Mesendoderm (in vitro differentiated cells): ENCODE measurements at places on chromosomes 4 and X.

GRCh38 chrX:132776486-132777210, 181.8 kb downstream of the HS6ST2 start:
- no peak overlapping the region for H3K27ac ChIP-seq
- DNase-seq, result no peak
- no peaks in the 10 kb centered on the region for H3K4me1 ChIP-seq
- no peaks in the 10 kb centered on the region for H3K36me3 ChIP-seq

GRCh38 chrX:8083286-8083685, 87.8 kb downstream of the VCX2 start:
- H3K27ac ChIP-seq, result no peak overlapping the region
- no peaks in the 10 kb centered on the region for H3K27me3 ChIP-seq
- H3K36me3 ChIP-seq, result no peaks in the 10 kb centered on the region
- H3K4me1 ChIP-seq, result no peaks in the 10 kb centered on the region
- H3K4me3 ChIP-seq, result no peak overlapping the region

- no peak for DNase-seq
- no peaks in the 10 kb centered on the region for H3K27me3 ChIP-seq
- no peaks in the 10 kb centered on the region for H3K4me1 ChIP-seq
- no peak overlapping the region for H3K4me3 ChIP-seq
- H3K27ac ChIP-seq, result no peak overlapping the region
- H3K36me3 ChIP-seq, result no peaks in the 10 kb centered on the region
Measured at GRCh38 chr4:6621556-6621927, 18.9 kb upstream of the MRFAP1 start.

DNA sequence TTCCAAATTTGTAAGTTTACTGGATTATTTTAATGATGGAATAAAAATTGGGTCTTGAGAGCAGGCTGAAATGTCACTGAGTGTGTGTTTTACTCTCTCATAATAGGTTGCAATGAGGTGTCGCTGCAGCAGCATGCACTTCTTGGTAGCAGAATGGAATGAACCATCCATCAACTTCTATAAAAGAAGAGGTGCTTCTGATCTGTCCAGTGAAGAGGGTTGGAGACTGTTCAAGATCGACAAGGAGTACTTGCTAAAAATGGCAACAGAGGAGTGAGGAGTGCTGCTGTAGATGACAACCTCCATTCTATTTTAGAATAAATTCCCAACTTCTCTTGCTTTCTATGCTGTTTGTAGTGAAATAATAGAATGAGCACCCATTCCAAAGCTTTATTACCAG, 2.6 kb downstream of the SAT1 start:
- H3K27ac ChIP-seq, result no peak overlapping the region
- H3K36me3 ChIP-seq, result no peaks in the 10 kb centered on the region
- no peaks in the 10 kb centered on the region for H3K4me1 ChIP-seq
- no peaks in the 10 kb centered on the region for H3K27me3 ChIP-seq
- no peak overlapping the region for H3K4me3 ChIP-seq
- DNase-seq, result no peak

DNA sequence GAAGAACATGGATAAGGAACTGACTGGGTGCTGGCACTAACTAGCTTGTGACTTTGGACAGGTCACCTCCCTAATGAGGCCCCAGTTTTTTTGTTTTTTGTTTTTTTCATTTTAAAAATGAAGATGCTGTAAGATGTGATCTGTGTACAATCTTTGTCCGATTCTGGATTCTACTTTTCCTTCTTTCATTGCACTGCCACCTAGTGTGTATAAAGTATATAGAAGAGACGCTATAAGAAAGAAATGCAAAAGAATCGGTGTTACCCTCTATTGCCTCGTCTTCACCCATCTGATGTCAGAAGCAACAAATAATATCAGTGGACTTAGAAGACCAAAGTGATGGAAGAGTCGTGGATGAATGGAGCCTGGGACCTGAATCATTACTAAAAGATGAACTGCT, 58.6 kb upstream of the P2RY10 start:
- no peaks in the 10 kb centered on the region for H3K36me3 ChIP-seq
- peak; percentile 7 for DNase-seq
- no peaks in the 10 kb centered on the region for H3K4me1 ChIP-seq
- no peak overlapping the region for H3K27ac ChIP-seq
- no peak overlapping the region for H3K4me3 ChIP-seq

DNA sequence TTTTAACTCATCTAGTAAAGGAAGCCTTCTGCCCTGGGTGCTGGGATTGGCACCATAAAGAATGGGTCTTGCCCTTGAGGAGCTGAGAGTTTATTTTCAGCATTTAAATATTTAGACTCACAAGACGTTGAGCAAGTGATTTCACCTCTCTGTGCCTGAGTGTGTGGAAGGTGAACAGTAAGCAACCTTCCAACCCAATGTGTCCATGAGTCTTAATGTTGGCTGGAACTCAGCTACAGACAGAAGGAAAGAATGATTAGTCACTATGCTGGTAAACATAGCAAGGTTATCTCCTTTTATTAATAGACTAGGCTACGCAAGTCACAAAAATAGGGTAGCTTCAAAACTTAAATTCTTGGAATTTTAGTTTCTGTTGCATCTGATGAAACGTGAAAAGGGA, 277.4 kb upstream of the GATB start:
- DNase-seq, result no peak
- no peak overlapping the region for H3K27ac ChIP-seq
- H3K36me3 ChIP-seq, result no peaks in the 10 kb centered on the region
- no peaks in the 10 kb centered on the region for H3K27me3 ChIP-seq
- H3K4me1 ChIP-seq, result no peaks in the 10 kb centered on the region

DNA sequence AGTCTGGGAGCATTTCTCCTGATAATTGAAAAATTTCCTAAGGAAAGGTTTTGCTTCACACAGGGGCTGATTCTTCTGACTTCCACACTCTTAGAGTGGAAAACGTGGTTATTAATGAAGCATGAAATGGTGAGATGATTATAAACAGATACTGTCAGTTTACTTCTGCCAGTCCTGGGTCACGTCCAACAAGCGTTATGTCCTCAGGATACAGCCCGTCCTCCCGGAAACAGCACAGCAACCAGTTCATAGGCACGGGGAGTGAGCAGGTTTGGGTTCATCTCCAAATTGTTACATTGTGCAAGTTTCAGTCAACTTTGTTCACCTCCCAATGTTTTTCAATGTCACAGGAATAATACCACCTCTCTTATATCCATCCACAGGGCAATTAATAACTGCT, 98.8 kb downstream of the NPNT start:
- H3K4me3 ChIP-seq, result no peak overlapping the region
- no peaks in the 10 kb centered on the region for H3K4me1 ChIP-seq
- no peaks in the 10 kb centered on the region for H3K27me3 ChIP-seq
- no peaks in the 10 kb centered on the region for H3K36me3 ChIP-seq

DNA sequence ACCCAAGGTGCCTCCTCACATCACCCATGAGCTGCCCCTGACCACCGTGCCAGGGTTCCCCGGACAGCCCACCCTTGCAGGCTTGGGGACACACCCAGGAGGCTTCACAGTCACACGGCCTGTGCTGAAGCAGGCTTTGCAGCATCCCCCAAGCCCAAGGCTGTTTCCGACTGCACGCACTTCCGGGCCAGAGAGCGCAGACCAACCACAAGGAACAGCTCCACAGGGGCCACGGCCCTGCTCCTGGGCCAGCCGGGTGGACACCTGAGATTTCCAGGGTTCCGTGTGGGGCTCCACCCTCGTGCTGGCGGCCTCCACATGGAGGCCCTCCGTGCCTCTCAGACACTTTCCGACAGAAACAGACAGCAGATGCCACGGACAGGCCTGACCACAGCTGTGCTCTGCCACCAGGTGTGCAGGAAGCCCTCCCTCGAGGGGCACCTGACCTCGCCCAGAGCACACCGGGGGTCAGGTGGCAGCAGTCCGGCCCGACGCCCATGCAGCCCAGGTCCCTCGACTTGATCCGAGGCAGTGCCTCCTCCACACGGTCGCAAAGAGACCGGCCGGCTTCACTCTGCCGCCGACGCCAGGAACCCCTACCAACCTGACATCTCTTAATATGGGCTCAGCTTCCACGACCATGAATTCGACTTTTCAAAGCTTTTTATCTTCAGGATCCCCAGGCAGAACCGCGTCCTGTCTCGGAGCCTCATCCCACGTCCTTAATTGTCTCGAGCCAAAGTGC, 8.0 kb downstream of the CTBP1 start:
- H3K4me1 ChIP-seq, result no peaks in the 10 kb centered on the region
- H3K36me3 ChIP-seq, result peaks cover 3% of the 10 kb centered on the region
- H3K27ac ChIP-seq, result no peak overlapping the region
- no peaks in the 10 kb centered on the region for H3K27me3 ChIP-seq
- H3K4me3 ChIP-seq, result no peak overlapping the region

GRCh38 chr4:108166441-108167315, 2.1 kb downstream of the LEF1 start:
- no peaks in the 10 kb centered on the region for H3K36me3 ChIP-seq
- peaks cover 4% of the 10 kb centered on the region for H3K4me1 ChIP-seq
- no peak overlapping the region for H3K27ac ChIP-seq
- peak; percentile 88 for DNase-seq
- H3K4me3 ChIP-seq, result peak overlapping the region; percentile 63
- peaks cover 10% of the 10 kb centered on the region for H3K27me3 ChIP-seq

DNA sequence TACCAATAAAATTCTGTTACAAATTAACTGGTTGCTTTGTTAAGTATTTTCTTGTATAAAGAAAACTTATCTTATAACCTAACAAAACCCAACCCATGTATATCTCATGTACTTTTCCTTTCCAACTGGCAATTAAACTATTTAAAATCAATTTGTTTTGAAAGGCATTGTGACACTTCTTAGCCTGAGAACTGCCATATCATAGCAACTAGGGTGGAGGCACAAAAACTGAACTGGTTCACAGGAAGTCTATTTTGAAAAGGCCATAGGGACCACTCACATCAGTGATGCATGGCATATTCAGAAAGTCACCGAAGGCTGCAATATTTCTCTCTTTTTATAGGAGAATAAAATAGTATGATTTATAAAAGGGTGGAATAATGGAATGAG, 40.5 kb upstream of the ARSJ start:
- no peaks in the 10 kb centered on the region for H3K36me3 ChIP-seq
- H3K4me3 ChIP-seq, result no peak overlapping the region
- H3K4me1 ChIP-seq, result no peaks in the 10 kb centered on the region
- H3K27ac ChIP-seq, result no peak overlapping the region
- H3K27me3 ChIP-seq, result no peaks in the 10 kb centered on the region
- DNase-seq, result no peak

- DNase-seq, result no peak
- H3K27me3 ChIP-seq, result no peaks in the 10 kb centered on the region
- H3K4me1 ChIP-seq, result no peaks in the 10 kb centered on the region
- H3K4me3 ChIP-seq, result no peak overlapping the region
- no peaks in the 10 kb centered on the region for H3K36me3 ChIP-seq
Measured at GRCh38 chr4:7444731-7445130, 10.0 kb upstream of the PSAPL1 start.

- no peaks in the 10 kb centered on the region for H3K36me3 ChIP-seq
- DNase-seq, result peak; percentile 7
- no peaks in the 10 kb centered on the region for H3K4me1 ChIP-seq
Measured at GRCh38 chrX:63961964-63962363, 176.9 kb upstream of the ARHGEF9 start.

- no peak overlapping the region for H3K4me3 ChIP-seq
- no peak for DNase-seq
Measured at GRCh38 chr4:114674080-114674479, 75.5 kb downstream of the UGT8 start.

DNA sequence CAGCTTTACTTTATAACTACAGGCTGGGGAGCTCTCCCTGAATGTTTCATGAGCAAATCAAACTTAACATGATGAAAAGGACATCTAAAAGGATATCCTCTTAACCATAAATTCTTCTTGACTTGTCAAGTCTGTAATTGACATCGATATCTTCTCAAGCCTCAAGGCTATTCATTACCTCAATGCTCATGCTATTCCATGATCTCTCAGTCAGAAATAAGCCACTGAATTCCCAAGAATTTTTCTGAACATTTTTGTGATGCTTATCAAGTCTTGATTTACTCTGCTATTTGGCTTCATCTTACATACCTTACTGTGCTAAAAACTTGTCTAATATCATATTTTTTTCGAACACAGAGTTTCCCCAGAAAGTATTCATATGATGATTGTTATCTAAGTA, 433.4 kb downstream of the PDGFC start:
- H3K36me3 ChIP-seq, result no peaks in the 10 kb centered on the region
- H3K4me3 ChIP-seq, result no peak overlapping the region
- H3K27me3 ChIP-seq, result no peaks in the 10 kb centered on the region
- DNase-seq, result no peak

DNA sequence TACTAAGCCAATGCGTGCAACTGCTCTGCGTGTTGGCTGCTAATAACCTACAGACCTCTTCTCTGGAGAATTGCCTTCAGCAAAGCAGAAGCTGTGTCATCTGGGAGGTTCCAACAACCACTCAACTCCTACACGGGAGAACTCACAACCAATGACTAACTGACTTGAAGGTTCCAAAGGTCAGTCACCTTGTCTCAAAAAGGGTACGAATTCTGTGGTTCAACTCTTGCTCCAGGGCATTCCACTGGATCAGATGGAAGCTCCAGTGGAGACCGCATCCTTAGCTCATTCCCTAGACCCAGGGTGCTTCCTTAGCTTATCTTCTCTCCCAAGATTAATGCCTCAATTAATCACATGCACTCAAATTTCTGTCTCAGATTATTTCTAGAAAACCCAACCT, 222.7 kb downstream of the CHIC2 start:
- H3K27me3 ChIP-seq, result no peaks in the 10 kb centered on the region
- peaks cover 4% of the 10 kb centered on the region for H3K4me1 ChIP-seq
- no peak overlapping the region for H3K4me3 ChIP-seq
- no peaks in the 10 kb centered on the region for H3K36me3 ChIP-seq

GRCh38 chrX:108071578-108071977, 19.8 kb downstream of the PSMD10 start:
- no peak for DNase-seq
- no peaks in the 10 kb centered on the region for H3K4me1 ChIP-seq
- no peak overlapping the region for H3K27ac ChIP-seq
- no peaks in the 10 kb centered on the region for H3K27me3 ChIP-seq
- no peaks in the 10 kb centered on the region for H3K36me3 ChIP-seq

GRCh38 chr4:107896158-107896645, 35.1 kb upstream of the CYP2U1 start:
- no peaks in the 10 kb centered on the region for H3K36me3 ChIP-seq
- H3K4me1 ChIP-seq, result no peaks in the 10 kb centered on the region
- H3K27me3 ChIP-seq, result no peaks in the 10 kb centered on the region
- no peak for DNase-seq

GRCh38 chrX:53337101-53337500, 55.7 kb upstream of the IQSEC2 start:
- H3K4me1 ChIP-seq, result no peaks in the 10 kb centered on the region
- no peak overlapping the region for H3K4me3 ChIP-seq
- no peak for DNase-seq
- H3K27ac ChIP-seq, result no peak overlapping the region
- no peaks in the 10 kb centered on the region for H3K27me3 ChIP-seq
